ENCODE measurements at places on chromosomes 2 and 18.

DNA sequence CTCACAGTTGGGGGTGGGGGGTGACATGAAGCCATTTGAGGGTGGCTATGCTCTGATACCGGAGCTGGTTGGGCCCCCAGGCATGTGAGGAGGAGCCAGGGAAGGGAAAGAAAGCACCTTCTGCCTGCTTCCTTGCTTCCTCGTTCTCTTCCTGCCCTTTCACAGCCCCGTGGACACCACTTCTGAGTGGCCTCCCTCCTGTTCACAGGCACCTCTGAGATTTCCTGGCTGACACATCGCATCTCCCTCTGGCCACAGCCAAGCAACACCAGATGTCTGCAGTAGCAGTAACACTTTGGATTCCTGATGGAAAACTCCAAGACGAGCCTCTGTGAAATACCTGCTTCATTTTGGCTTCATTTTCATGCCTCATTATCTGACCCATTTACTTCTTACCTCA, 64.7 kb upstream of the ST3GAL5 start:
- no peak for DNase-seq

GRCh38 chr18:62179213-62179612, 7.6 kb downstream of the PIGN start:
- no peak for DNase-seq

DNA sequence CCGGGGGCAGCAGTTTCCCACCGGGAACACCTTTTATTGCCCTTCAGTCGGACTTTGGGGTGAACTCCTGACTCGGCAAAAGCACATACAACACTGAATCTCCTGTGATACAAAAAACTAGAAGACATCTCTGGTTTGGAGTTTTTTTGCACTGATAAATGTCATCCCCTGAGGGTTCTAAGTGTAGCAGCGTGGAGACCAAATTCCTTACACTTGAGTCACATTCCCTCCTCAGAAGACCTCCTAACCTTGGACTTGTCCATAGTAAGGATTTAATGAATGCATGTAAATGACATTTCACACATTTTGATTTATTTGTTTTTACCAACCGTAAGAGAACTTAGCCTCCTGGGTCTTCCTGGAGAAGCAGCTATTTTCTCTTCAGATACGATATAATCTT, 54.0 kb upstream of the GPR45 start:
- no peak for DNase-seq

- no peak for DNase-seq
Observed at GRCh38 chr18:46482831-46483230, 174.2 kb downstream of the LOXHD1 start.

GRCh38 chr2:231655488-231655887, 52.8 kb upstream of the PTMA start:
- DNase-seq: no peak

- DNase-seq: no peak
Observed at GRCh38 chr2:168910330-168910729, 9.2 kb downstream of the G6PC2 start.
